ENCODE measurements at places on chromosomes 12 and 14. TPM values are rescaled to one million over a fixed set of nuclear protein-coding genes. Genes with fewer than 3 reads are reported as not detected.

Gene NABP2
- polyA plus RNA-seq, result 64.1 TPM

Gene TMEM253
- polyA plus RNA-seq, result 0.54 TPM

Gene SERPINA3
- polyA plus RNA-seq, result 3.1 TPM

Gene NANOG
- polyA plus RNA-seq, result not detected

Gene GDF11
- polyA plus RNA-seq, result 3.6 TPM

Gene GPD1
- 0.13 TPM for polyA plus RNA-seq

Gene DENND5B
- 14.9 TPM for polyA plus RNA-seq

Gene NOVA1
- polyA plus RNA-seq, result 5.1 TPM

Gene CIPC
- 9.6 TPM for polyA plus RNA-seq

Gene TMEM132C
- polyA plus RNA-seq, result not detected

Gene BMP4
- 4.1 TPM for polyA plus RNA-seq

Gene GLIPR1
- polyA plus RNA-seq, result 44.5 TPM

Gene CEP290
- 6.8 TPM for polyA plus RNA-seq
